NCI-H187 (cell line): ENCODE measurements at places on chromosomes 4 and X.

- DNase-seq: no peak
Observed at GRCh38 chrX:37677765-37678164, 7.8 kb upstream of the XK start.

GRCh38 chr4:14095831-14096230 is 468.3 kb upstream of the BOD1L1 start:
- DNase-seq: no peak

DNA sequence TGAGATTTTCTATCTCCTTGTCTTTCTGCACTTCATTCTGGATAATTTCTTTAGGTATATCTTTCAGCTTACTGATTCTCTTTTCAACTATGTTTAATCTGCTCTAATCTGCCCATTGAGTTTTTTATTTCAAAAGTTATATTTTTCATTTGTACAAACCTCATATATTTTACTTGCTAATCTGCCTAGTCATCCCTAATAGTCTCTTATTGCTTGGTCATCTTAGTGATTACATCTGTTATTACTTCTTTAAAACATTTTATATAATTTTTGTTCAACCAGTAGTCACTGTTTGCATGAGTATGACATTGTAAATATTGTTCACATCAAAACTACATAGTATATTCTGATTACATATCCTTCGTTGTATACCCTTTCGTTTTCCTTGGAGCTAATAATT is 32.4 kb downstream of the KANTR start:
- DNase-seq: no peak

GRCh38 chr4:89212666-89213381 is 94.8 kb downstream of the GPRIN3 start:
- no peak for DNase-seq

- no peak for DNase-seq
Observed at GRCh38 chrX:88325634-88326033, 421.4 kb upstream of the CPXCR1 start.

DNA sequence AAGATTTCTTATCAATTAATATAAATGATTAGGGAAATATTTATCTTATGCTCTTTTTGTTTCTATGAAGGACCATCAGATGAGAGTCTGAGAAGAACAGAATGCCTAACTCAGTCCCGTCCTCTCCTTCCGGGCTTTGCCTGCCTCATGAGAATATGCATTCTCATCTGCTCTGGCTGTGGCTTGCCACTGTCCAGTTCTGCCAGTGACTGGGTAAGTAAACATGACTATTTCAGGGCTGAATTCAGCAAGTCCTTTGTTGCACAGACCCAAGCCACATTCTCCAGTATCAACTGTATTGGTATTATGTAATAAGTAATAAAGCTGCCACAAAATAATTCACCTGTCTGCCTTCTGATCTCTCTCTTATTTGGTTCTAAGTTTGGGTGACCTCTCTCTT is 110.7 kb downstream of the WDFY3 start:
- DNase-seq: no peak

DNA sequence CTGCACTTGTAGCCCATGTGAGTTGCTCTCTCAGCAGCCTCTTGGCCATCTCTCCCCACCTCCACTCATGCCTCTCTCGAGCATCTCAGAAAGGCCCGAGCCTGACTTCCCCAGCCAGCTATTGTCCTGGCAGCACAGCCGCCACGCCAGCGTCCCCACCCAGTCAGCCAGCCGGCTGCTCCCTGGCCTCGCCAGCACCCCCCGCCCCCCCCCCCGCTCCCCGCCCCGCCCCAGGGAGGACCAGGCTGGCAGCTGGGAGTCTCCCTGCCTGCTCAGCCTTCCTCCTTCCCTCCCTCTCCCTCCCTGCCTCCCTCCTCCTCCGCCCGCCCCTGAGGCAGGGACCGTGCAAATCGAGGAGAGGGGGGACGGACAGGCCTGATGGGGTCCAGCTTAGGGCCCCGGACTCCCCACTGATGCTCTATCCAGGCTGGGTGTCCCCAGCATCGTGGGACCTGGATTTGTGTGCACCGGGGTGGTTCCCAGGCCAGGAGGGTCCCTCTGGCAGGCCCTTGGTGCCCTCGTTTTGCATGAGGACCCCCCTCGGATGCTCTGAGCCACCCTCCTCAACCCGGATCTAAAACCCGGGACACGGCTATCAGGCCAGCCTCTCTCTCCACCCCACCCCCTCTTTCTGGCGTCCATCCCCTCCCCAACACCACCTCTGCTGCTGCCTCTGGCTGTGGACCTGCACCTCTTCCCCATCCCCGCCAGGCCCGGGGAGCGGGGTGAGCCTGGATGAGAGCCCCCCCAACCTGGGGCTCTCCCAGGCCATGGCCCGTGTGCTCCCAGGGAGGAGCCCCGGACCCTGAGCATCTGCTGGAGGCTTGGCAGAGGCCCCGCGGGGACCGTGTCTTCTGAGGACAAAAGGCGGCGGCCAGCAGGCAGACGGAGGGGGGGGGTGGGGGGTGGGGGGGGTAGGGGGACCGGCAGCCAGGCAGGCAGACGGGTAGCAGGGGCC is at the start of gene GPR173:
TSS of gene GPR173 (plus strand) at position 621 of the 958 bp plus-strand sequence. CDS start 27,833 bp downstream, outside the sequence.
- peak; percentile 2 for DNase-seq

GRCh38 chr4:26937139-26937538 is 76.5 kb downstream of the STIM2 start:
- no peak for DNase-seq

DNA sequence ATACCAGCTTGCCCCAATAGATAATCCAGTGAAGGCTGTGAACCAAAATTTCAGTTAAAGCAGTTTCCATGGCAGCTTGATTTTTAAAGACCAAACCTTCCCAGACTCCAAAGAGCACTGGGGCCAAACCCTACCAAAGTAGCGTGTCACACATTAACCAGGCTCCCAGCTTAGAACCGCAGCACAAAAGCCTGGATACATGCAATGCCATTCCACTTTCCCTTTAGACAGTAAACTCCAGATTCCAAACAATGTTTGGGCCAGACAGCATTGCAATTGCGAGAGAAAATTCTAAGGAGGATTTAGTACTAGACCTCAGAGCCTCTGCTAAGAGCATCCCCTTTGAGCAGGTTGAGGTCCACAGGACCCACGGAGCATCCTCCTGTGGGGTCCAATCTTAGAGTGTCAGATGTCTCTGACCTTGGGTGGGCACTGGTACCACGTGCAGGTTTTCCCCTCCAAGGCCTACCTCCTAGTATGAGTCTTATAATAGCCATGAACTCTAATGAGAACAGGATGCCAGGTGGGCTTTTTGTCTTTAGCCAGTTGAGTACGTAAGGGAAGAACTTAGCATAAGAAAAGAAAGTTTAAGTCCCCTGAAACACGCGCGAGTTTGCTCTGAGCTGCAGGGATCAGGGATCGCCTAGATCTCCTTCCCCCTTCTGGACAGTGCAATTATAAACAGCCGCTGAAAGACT is 38.8 kb downstream of the MGARP start:
- DNase-seq: no peak

- DNase-seq: no peak
Observed at GRCh38 chr4:90769251-90769650, 642.1 kb downstream of the CCSER1 start.

GRCh38 chrX:33949300-33949699 is 182.8 kb downstream of the FAM47A start:
- no peak for DNase-seq

DNA sequence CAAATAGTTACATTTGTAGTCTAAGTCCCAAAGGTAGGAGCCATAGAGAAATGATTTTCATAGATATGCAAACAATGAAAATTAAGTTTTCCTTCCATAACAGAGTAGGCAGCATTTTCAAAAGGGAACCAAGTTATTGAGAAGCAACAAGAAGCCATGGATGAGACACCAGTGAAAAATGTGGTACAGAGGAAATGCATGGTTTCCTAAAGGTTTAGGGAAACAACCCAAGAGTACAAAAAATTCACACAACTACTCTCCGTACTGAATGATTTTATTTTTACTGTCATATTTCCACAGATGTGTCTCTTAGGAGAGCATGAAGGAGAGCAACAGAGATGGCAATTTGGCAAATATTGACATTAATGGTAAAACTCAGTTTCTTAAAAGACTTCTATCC is 1408.9 kb upstream of the PCDH7 start:
- DNase-seq: no peak

DNA sequence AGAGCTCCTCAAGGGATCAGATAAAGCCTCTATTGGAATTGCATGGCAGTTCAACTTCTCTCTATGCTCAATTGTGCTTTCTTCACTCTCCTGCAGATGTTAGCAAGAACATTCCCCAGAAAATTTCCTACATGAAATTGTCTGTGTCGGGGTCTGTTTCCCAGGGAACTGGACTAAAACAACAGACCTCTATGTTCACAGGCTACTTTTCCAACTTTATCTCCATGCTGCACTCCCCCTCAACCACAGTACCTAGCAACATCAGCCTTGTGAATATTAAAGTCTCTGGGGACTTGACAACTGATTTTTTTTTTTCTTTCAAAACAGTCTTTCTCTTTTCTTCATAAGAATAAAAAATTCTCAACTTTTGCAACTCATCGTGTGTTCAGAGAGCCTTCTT is 1470.8 kb upstream of the ADGRL3 start:
- DNase-seq: no peak
